ENCODE measurements at places on chromosomes 16 and 17.

DNA sequence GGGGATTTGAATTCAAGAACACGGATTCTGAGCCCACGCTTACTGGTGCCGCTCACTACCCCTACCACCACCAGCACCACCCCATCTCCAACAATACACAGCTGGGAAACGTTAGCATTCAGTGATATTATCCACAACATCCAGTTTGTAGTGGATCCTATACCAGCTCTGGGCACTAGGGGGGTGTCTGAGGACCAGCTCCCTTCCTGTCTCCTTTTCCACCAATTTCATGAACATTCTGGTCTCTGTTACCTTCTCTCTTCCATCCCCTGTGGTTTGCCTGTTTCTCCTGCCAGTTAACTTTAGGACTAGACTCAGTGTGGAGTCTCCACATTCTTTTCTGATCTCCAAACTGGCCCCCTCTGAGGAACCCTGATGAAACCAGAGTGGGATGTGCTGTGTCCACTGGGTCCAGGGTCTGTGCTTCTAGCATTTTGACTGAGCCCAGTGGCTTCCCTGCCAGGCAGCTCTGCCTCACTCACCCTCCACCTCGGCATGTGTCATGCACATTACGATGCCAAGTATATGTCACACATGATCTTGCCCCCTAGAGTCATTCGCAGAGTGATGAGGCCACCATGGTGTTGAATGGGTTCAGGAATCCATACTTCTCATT is 187.0 kb upstream of the CDH13 start:
- peak; percentile 42 for DNase-seq

DNA sequence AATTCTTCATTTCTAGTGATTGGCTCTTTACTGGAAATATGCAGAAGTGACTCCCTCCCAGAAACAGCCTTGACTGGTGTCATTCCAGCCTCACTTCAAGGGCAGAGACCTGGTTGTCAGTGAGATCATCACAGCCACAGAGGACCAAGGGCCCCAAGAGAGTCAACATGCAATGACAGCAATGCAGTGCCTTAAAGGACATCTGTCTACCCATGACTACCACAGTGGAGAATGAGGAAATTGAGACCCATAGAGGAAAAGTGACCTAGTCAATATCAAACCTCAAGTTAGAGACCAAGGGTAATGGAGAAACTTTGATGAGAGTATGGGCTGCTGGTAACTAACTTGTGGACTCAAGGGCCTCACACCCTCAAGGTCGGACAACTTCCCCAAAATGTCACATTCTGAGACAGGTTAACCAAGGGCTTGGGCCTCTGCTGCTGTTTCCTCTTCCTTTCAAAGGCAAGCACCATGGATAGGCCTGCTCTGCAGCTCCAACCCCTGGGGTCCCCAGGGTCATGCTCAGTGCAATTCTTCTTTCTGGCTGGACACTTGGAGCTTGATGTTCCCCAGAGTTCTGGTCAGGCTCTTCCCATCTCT is 11.3 kb downstream of the NOG start:
- no peak for DNase-seq

DNA sequence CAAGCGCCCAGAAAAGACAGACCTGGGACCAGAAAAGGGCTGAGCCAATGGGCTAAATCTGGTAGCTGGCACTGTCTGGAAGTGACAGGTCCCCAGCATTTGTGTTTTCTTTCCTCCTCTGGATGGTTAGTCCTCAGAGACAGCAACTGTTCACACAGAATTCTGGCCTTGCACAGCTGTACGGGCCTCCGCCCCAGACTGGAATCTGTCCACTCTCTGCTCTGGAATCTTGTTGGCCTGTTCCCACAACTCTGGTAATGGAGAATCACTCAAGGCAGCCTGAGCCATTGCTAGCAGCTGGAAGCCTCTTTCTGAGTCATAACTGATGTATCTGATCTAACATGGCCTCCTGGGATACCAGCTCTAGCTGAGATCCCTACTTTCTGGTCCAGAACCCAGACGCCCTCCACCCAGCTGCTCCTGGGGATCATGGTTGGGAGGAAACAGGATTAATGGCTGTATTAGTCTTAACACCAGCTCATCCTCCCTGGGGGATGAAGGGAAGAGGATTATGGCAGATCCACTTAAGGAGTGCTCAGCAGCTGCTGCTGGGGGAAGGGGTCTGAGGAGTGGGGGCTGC is 9.1 kb downstream of the ZNF668 start:
- DNase-seq, result peak; percentile 98

DNA sequence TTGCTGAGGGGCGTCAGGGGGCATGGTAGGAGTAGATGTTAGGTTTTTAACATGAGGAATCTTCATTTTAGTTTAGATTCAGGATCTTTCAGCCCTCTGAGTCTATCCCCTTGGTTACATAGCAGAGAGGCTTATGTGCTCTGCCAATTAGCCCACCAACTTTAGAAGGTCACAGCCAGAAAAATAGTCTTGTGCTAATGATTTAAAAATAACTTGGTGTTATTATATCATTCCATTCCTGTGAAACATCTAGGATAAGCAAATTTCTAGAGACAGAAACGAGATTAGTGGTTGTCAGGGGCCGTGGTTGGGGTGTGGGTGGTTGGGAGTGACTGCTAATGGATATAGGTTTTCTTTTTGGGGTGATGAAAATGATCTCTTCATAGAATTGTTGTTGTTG is 183.7 kb downstream of the SNX29 start:
- DNase-seq, result no peak

GRCh38 chr17:79072544-79072943 is 2.1 kb upstream of the ENGASE start:
- DNase-seq, result no peak

GRCh38 chr16:24116989-24117388 is 139.1 kb upstream of the CACNG3 start:
- no peak for DNase-seq

DNA sequence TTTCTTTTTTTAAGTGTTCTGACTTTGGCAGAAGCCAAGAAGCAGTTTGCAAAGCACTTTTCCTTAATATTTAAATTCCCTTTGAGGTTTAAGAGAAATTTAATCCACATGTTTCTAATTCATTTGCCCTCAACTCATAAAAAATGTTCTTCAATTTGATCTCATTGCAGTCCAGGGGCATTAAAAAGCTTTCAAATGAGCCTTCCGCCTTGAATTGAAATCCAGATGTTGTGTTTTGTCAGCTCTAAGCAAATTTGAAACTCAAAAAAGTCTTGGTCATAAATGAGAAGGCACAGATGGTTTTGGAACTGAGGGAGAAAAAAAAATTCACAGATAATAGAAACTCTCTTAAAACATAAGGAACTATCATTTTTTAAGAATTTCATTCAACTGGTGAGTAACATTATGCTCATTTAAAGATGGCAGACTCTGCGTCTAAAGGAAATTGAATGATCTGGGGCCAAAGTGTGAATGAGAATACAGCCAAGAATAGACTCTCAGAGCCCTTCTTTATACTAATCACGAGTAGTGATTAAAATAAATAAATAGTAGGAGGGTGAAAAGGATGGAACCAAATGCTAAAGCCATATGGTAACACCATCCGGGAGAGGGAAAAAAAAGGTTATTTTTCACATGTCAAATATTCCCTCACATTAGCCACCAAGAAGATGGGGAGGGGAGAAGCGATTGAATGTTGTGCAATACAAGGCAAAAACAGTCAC is 1304.7 kb downstream of the CDH8 start:
- no peak for DNase-seq

- DNase-seq, result no peak
Observed at GRCh38 chr16:50501986-50502615, 46.1 kb upstream of the NKD1 start.

DNA sequence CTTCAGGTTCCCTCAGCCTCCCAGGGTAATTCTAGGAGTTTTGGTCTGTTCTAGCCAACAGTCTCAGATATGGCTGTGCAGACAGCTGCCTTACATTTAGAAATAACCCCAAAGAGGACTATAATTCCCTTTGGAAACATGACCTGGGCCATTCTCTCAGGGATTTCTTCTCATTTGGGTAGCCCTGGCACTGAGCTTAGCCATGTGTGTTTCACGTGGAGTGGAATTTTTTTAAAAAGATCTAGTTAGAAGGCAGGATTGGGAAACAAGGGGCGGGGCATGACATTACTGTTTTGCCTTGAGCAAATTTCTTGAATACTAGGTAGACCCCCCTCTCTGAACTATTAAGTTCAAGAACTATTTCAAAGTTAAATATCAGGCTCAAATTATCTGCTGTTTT is 29.6 kb upstream of the MRC2 start:
- no peak for DNase-seq

DNA sequence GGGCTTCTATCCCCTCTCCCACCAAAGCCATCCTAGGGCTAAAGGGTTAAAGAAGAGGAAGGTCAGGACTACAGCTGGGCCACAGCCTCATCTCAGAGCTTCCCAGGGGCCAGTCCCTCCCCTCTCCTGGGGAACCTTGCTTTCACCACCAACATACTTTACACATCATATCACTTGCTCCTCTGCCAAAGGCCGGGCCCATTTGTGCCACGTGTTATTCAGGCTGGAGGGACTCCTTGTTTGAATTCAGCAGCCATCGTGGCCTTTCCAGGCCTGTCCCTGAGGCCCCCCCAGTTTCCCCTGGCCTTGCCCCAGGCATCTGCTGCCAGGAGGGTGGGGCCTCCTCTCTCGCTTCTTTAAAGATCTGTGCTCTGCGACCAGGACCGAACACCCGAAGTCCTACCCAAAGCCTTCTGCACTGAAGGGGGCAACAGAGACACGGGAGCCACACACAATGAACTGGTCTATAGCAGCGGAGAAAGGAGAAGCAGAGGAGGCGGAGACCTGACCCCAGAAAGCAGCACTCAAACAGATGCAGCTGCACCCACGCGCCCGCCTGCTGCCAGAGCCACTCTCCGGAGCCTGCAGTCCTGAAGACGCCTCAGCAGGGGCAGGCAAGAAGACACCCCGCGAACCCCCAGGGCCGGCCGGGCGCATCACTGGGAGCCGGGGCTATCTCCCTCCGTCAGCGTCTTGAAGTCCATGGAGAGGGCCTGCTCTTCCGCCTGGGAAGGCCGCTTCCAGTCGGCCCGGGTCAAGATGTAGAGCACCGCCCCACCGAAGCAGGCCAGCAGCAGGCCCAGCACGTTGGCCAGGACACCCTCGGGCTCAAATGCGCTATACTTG is 12.1 kb downstream of the CYB561 start:
- peak; percentile 88 for DNase-seq

DNA sequence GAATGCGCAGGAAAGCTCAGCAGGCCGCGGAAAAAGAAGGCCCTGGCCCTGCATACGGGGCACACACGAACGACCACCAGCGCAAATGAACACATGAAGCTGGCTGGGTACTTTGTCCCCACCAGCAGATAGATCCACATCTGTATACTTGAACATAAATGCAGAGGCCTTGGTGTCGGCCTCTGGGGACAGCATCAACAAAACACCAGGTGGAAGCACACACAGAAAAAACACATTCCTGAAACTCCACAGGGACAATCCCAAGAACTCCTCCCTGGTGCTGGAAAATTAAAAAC is 606 bp upstream of the ZBTB4 start:
- no peak for DNase-seq

DNA sequence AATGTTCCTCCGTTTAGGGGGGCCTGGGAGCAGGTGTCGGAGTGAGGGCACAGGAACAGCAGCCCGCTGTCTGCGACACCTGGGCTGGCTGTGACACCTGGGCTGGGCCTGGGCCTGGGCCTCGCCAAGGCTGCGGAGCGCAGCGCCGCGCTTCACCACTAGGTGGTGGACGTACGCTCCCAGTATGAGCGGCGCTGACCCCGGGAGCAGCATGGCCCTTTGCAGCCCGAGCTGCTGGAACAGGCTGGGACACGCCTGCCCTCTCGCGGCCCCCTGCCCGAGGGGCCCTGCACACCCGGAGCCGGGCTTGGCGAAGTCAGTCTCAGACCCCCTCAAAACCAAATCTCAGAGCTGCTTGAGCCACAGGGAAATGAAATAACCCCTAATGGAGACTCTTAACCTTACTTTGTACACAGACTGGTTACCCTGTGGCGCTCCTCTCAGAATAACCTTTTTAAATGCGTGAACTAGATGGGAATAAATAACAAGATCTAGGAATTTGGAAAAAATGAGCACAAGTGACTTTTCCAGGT is 38.6 kb upstream of the FA2H start:
- peak; percentile 75 for DNase-seq

DNA sequence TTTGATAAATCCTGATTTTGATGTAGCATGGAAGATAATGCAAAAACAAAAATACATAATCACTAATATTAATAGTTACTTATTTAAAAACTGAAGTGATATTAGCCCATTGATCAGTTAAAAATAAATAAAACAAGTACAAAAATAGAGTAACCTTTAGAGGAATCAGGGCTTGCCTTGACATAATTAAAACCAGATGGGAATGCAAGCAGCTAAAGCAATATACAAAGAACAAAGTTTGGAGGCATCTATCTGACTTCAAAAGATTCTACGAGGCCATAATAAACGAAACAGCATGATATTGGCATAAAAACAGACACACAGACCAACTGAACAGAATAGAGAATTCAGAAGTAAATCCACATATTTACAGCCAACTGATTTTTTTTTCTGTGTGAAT is 15.0 kb upstream of the HEATR3 start:
- no peak for DNase-seq

DNA sequence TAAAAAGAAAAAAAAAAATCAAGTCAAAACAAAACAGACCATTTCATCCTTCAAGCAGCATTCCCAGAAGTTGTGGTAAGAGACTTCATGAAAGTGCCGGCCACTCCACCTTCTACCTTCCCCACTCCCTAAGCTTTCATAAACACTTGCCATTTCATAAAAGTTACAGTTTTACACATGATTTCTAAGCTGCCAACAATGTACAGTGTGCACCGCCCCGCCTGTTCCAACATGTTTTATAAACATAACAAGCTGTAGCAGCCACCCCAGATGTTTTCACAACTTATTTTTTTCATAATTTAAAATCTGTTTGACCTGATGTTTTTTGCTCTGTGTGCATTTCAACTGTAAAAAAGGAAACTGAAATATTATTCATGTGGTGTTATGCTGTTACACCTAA is 608.1 kb downstream of the TOX3 start:
- DNase-seq, result no peak

DNA sequence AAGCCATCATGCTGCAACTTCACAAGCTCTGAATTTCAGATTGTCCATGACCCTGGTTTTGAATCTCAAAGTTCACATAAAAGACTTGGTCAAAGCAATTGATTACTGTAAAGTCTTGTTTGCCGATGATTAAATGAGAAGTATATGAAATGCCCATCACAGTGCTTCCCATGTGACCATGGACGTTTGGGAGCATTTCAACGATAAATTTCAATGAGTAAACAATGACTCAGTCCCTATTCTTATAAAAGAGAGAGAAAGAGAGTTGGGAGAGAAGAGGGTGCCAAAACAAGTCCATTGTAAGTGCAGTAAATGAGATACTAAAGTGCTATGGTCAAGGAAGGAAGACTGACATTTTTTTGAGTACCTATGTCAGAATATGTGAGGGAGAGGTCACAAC is 276.9 kb downstream of the SOX9 start:
- DNase-seq, result no peak

- DNase-seq, result no peak
Observed at GRCh38 chr16:67148221-67148620, 2.6 kb downstream of the B3GNT9 start.

GRCh38 chr17:16352303-16352666 is 984 bp downstream of the CENPV start:
- peak; percentile 12 for DNase-seq

GRCh38 chr17:72887322-72887721 is 205.2 kb downstream of the SLC39A11 start:
- DNase-seq, result no peak

- DNase-seq, result no peak
Observed at GRCh38 chr17:39027455-39028035, 60.3 kb upstream of the FBXO47 start.

- DNase-seq, result no peak
Observed at GRCh38 chr16:84166796-84167695, 19.8 kb downstream of the TAF1C start.

Measured in hepatic stellate cell (primary cell).